Caki2 (cell line): ENCODE measurements at places on chromosomes 7 and 10.
A peak's percentile ranks its signal among the peaks of the same experiment; 100 is the strongest.

DNA sequence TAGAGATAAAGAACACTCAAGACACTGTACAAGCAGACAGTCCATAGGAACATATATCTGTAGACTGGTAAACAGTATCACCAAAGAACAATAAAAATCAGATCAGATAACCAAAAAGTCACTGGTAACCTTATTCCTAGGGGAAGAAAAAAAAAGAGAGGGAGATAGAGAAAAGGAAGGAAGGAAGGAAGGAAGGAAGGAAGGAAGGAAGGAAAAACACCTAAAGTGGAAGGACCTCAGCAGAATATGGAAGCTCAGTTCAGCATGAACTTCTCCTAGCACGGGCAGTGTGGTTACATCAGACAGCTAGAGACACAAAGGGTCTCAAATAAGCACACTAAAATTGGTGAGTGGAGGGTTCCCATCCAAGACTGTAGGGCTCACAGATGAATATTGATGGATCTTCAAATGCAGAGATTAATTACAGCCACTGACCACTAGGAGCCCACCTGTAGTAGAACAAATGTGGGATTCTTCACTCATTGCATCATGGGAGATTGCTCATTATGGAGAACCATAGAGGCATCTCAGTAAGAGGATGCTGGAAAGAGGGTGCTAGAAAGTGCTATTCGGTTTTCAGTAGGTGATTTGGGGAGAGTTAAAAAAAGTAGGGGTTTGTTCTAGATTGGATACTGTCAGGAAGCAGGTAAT is 293.4 kb upstream of the C7orf33 start:
- no peak for DNase-seq

GRCh38 chr10:33376976-33377657 is 42.6 kb upstream of the NRP1 start:
- peak; percentile 27 for DNase-seq

- DNase-seq = no peak
Observed at GRCh38 chr7:136470179-136470578, 398.3 kb upstream of the CHRM2 start.

DNA sequence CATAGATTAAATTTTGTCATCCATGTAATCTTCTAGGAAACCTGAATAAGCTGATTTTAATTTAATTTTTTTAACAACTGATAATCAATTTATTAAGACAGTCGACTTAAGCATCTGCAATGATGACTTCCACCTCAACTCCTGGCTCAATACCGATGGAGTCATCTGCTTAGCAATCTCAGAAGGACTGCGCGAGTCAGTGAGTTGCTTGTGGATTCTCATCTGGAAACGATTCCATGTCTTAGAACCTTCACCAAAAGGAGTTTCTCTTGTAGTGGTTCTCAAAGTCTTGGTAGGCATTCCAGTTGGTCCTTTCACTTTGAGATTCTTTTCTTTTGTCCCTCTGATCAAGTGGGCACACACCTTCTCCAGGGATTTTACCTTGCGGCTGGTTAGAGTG is 85.5 kb downstream of the XRCC2 start:
- DNase-seq = no peak

GRCh38 chr7:15854841-15855524 is 168.5 kb upstream of the MEOX2 start:
- DNase-seq = peak; percentile 3
